ENCODE measurements at places on chromosomes 13 and 19.

- peak; percentile 72 for DNase-seq
Measured at GRCh38 chr13:24450530-24450929, 62.0 kb downstream of the PARP4 start.

DNA sequence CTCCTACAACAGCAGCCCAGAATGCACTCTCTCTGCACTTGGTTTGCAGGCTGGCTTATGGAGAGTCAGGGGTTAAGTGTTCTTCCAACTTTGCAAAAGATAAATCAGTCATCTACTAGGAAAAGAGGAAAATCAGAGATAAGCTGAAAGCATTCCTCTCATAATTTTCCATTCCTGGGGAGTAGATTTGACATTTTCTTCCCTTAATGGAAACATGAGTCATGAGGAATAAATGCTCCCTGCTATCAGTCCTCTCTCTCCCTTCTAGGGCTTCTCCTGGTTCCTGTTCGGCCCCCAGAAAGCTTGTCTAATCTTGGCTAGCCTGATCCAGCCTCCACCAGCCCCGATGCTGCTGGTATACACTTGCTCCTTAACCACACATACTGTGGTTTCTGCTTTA, 28.4 kb upstream of the ENOX1 start:
- no peak for DNase-seq

- no peak for DNase-seq
Measured at GRCh38 chr13:111505175-111505777, 184.8 kb downstream of the TEX29 start.

GRCh38 chr13:46738055-46738454, 58.9 kb downstream of the ESD start:
- DNase-seq: no peak

- no peak for DNase-seq
Measured at GRCh38 chr19:3397266-3398022, 31.1 kb downstream of the NFIC start.

GRCh38 chr19:34364830-34365462, at the start of gene GPI:
Gene GPI, plus strand, starts transcription at chr19:34365196. Its CDS starts 71 bp downstream, at chr19:34365267.
- no peak for DNase-seq

DNA sequence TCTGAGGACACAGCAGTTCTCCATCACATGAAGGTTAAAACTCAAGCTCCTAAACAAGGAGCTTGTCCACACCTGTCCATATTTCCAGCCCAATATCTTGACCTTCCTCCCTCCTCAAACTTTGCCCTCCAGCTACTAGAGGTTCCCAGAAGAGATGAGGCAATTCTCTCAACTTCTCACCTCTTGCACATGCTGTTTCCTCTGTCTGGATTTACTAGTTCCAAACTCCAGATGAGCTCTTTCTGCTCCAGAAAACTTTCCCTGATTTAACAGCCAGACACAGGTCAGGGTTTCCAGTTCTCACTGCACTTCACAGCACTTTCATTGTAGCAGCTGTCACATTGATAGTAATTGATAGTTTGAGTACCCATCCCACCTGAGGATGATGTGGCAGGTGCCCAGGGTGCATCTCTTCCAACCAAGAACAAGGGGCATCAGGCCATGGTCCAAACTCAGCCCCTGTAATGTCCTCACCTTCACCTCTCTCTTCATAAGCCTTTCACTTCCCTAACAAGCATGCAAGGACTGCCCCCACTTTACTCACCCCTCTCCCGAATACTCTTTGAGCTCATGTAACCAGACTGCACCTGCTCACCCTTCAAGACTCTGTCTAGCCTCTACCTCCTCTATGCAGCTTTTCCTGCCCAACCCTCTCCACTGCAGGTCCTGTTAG, 3.0 kb upstream of the WDFY2 start:
- DNase-seq: no peak

- no peak for DNase-seq
Measured at GRCh38 chr13:107480130-107480529, 735.2 kb downstream of the LIG4 start.

GRCh38 chr13:39822437-39822836, 167.0 kb downstream of the COG6 start:
- no peak for DNase-seq

DNA sequence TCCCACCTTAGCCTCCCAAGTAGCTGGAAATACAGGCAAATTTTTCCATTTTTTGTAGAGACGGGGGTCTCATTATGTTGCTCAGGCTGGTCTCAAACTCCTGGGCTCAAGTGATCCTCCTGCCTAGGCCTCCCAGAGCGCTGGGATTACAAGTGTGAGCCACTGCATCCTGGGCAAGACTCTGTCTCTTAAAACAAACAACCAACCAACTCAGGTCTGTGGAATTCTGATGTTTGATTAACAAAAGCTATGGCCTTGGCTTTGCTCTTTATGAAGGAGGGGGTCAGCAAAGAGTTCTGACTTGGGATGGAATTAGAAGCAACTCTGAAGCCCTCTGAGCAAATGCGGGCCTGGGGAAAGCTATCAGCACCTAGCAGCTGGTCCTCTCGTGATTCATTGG, 117.7 kb downstream of the IER2 start:
- DNase-seq: no peak

DNA sequence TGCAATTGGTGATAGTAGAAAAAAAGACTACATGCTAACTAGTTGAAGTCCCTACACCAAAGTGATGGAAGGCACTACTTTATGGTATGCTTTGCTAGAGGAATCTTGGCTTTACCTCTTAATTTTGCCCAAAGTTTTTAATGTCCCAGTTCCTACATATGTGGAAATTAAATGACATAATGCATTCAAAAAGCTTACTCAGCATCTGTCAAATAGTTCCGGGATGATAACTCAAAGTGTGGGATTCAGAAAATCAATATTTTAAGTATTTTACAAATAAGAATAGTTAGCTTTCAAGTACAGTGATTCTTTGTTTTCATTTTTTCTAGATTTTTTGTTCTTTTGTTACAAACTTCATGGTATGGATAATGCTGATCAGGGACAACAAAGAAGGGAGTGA, 211.6 kb downstream of the PCDH20 start:
- DNase-seq: no peak

GRCh38 chr19:32350471-32350865, 5.1 kb downstream of the ZNF507 start:
- DNase-seq: no peak

DNA sequence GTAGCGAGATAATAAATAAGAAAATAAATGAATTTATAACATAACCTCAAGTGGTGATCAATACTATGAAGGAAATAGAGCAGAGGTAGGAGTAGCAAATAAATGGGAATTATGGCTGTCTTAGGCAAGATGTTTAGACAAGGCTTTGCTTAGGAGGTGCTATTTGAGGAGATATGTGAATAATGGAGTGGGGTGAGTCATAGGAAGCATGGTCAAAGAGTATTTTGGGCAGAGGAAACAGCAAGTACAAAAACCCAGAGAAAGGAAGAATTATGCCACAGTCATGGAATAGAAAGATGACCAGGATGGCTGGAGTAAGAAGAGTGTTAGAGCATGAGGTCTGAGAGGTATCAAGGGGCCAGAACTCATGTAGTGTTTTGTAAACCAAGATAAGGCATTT, 33.6 kb upstream of the LPAR6 start:
- no peak for DNase-seq

GRCh38 chr13:113769106-113769505, 10.1 kb downstream of the TMEM255B start:
- DNase-seq: no peak

- peak; percentile 32 for DNase-seq
Measured at GRCh38 chr19:53977991-53978731, 13.3 kb upstream of the CACNG6 start.

- DNase-seq: no peak
Measured at GRCh38 chr13:66887088-66887487, 343.0 kb downstream of the PCDH9 start.

DNA sequence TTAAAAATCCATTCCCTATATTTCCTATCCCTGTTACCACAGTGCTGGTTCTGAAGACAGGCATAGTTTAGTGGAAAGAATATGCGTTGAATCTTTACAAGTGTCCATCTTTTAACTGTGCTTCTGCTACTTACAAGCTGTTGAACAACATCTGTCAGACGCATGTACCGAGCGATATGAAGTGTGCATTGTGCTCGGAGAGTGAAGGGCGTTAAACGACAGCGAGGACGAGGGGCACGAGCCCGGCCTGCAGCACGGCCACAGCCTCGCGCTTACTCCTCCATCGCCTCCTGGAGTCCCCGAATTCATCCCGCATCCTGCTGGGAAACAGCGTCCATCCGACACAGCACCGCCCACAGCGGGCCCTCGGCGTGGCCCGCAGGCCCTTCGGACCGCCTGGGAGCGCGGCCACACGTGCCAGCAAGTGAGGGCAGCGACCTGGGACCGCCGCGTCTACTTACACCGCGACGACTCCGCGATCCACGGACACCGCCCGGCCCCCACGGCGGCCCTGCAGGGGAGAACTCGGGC, 514 bp downstream of the PCID2 start:
- DNase-seq: no peak

- DNase-seq: peak; percentile 15
Measured at GRCh38 chr13:51444922-51445321, 7.9 kb downstream of the INTS6 start.

- no peak for DNase-seq
Measured at GRCh38 chr13:74765955-74766354, 631.8 kb upstream of the KLF12 start.

GRCh38 chr19:55443824-55444480, 852 bp upstream of the SHISA7 start:
- no peak for DNase-seq

DNA sequence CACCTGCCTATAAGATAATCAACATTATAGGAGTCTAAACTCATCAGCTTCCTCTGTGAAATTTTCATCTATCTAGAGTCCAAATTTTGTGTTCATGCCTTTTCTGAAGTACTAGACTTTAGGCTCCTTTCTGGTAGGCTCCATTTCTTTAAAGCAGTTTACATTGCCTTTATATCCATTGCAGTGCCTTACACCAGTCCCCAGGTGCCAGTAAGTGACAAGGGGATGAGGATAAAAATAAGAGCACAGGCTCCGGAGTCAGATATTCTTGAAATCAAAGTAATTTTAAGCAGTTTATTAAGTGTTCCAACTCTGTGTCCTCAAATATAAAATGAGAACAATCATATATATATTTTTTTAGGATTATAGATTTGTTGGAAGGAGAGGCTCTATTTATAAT, 10.6 kb upstream of the CYSLTR2 start:
- DNase-seq: no peak

GRCh38 chr19:40747536-40747935, 2.7 kb downstream of the ACTMAP start:
- DNase-seq: no peak

DNA sequence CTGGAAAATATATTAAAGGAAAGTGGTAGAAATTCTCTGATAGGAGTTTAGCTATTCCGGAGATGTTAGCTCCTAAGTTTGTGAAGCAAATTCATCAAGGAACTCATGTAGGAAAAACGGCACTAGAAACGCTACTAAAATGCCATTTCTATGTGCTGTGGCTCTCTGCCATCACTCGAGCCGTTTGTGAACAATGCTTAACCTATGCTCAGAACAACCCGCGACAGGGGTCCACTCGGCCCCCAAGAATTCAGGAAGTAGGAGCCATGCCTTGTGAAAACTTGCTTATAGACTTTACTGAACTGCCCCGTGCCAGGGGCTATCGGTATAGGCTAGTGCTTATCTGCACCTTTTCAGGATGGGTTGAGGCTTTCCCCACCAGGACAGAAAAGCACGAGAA, 14.2 kb upstream of the SLC15A1 start:
- no peak for DNase-seq

- no peak for DNase-seq
Measured at GRCh38 chr13:20492641-20493040, 33.0 kb downstream of the CRYL1 start.

DNA sequence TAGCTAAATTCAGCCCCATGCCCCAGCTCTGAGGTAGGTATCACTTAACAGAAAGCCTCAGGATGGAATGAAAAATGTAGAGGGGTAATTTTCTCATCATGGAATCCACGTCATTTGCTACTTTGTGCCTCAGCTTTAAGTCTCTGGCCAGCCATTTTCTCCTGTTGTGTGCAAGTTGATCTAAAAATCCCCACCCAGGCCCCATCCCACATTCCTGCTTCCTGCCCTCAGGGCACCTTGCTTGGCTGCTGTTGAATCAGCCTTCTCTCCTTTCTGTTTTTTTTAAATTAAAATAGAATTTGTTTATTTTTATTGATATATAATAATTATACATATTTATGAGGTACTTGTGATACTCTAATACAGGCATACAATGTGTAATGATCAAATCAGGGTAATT, 179.9 kb upstream of the TSHZ3 start:
- DNase-seq: no peak

GRCh38 chr19:31470229-31470939, 121.1 kb upstream of the TSHZ3 start:
- DNase-seq: no peak

GRCh38 chr13:31320946-31321345, 121.2 kb downstream of the B3GLCT start:
- DNase-seq: no peak

DNA sequence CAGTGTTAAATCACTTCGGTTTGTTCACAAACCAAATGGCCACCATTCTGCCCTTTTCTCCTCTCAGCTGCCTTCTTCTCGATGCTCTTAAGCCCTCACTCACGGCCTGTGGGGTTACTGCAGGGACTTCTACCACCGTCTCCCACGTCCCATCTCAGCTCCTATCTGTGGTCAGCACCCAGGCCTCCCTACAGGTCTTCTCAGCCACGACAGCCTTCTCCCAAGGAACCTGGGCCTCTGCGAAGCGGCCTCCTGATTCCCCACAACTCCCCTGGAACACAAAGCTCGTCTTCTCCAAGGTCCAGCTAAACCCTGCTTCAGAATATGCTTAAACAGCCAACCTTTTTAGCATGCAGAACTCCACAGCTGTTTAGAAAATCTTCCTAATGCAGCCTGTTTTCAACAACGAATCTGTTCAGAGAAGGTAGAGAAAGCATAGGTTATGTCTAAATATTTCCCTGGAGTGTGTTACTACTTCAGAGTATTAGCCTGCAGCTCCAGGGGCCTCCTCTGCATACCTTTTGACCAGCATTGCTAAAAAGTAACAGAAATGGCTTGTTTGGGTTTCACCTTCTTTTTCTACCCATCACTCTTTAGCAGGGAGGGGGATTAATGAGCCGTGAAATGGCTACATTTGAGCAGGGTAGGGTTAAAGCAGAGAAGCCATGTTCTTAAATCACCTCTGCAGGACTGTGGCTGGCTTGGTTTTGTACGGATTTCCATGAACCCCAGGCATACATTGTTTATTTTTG, 104.0 kb downstream of the COL4A2 start:
- no peak for DNase-seq

- peak; percentile 54 for DNase-seq
Measured at GRCh38 chr13:43805071-43805468, 18.3 kb upstream of the ENOX1 start.

- no peak for DNase-seq
Measured at GRCh38 chr13:79508224-79508961, 27.4 kb downstream of the NDFIP2 start.

Data from GM04504 (cell line).